ENCODE measurements at places on chromosomes 11 and 22.

GRCh38 chr11:112057170-112057569 is 16.6 kb downstream of the PIH1D2 start:
- DNase-seq = no peak
- no peak overlapping the region for H3K4me3 ChIP-seq
- no peaks in the 10 kb centered on the region for H3K4me1 ChIP-seq
- H3K36me3 ChIP-seq = peaks cover 23% of the 10 kb centered on the region

DNA sequence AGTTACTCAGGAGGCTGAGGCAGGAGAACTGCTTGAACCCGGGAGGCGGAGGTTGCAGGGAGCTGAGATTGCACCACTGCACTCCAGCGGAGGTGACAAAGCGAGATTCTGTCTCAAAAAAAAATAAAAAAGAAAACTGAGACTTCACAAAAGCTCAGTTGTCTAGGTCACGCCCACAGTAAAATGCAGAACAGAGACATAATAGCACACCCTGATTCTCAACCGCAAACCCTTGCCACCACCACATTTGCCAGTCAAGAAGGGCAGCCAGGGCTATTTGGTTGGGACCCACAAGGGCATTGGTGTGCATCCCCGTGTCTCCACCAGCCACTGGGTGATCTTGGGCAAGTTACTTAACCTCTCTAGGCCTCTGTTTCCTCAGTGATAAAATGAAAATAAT is 25.4 kb downstream of the CREB3L1 start:
- no peak for DNase-seq
- H3K27ac ChIP-seq = no peak overlapping the region
- no peak overlapping the region for H3K4me3 ChIP-seq
- H3K27me3 ChIP-seq = no peaks in the 10 kb centered on the region

DNA sequence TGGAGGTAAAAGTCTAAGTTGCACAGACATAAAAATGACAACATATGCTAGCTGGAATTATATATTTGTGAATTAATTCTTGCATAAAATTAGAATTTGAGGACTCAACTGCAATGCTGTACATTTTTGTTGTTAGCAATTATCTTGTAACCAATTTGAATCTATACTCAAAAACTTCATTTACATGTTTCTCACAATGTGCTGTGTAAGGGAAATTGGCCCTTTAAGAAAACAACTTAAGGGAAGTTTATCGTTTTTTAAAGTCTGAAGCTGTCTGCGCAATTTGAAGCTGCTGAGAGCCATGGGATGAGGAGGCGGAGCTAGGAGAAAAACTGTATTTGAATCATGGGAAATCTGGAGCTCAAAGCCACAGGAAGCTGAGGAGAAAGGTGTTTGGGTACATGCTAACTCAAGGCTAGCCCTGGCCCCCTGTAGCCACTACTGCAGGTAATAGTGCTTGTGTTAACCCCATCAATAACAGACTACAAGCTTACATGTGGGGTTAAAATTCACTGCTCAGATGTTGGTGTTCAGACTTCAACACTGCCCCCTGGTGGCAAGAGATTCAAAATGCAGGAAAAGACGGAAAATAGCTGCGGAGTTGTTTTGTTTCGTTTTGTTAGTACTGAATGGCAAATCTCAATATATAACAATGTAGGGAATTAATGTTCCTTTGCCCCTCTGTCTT is 126.1 kb downstream of the BRD1 start:
- DNase-seq = no peak
- no peaks in the 10 kb centered on the region for H3K4me1 ChIP-seq
- no peaks in the 10 kb centered on the region for H3K27me3 ChIP-seq

- peaks cover 15% of the 10 kb centered on the region for H3K4me1 ChIP-seq
- peaks cover 2% of the 10 kb centered on the region for H3K27me3 ChIP-seq
- no peak for DNase-seq
- peak overlapping the region; percentile 89 for H3K4me3 ChIP-seq
Measured at GRCh38 chr11:68211546-68211945, 1.6 kb downstream of the KMT5B start.

- peak overlapping the region; percentile 40 for H3K4me3 ChIP-seq
- no peaks in the 10 kb centered on the region for H3K27me3 ChIP-seq
- no peak overlapping the region for H3K27ac ChIP-seq
- DNase-seq = peak; percentile 24
- peaks cover 8% of the 10 kb centered on the region for H3K4me1 ChIP-seq
Measured at GRCh38 chr11:93849751-93850593, 446 bp downstream of the VSTM5 start.

DNA sequence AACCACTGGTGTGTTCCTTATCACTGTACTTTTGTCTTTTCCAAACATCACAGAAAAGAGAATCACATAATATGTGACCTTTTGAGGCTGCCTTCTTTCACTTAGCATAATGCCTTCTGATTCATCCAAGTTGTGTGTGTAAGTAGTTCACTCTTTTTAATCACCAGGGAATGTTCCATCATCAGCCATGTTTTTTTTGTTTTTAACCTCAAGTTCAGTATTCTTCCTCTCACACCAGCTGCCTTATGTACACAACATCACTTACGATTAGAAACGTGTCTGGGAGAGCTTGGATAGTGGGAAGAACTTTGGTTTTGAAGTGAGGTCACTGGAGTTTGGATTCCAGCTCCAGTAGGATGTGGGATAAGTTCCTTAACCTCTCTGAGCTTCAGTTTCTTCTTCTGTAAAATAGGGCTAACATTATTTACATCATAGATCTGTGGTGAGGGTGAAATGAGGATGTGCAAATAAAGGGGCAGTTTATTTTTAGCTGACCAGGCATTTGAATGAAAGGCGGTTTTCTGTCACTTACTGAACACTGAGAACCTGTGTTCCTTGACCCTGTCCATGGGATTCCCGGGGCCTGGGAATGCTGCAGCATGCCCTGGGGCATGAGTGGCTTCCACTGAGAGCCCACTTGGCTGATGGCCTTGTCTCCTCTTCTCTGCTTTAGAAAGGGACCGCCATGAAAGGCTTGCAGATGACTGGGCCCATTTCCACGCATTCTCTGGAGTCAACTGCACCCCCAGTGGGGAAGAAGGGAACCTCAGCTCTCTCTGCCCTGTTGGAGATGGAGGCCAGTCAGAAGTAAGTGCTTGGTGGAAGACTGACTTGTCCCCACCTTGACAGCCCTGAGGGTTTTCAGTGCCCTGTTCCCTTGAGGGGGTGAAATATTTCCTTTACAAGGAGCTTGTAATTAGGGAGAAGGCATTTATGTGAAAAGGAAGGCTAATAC is 92.6 kb downstream of the DEPDC5 start:
- peaks cover 4% of the 10 kb centered on the region for H3K4me1 ChIP-seq
- DNase-seq = peak; percentile 90
- no peaks in the 10 kb centered on the region for H3K27me3 ChIP-seq
- no peak overlapping the region for H3K4me3 ChIP-seq
- H3K27ac ChIP-seq = peak overlapping the region; percentile 19
- H3K36me3 ChIP-seq = peaks cover 2% of the 10 kb centered on the region

DNA sequence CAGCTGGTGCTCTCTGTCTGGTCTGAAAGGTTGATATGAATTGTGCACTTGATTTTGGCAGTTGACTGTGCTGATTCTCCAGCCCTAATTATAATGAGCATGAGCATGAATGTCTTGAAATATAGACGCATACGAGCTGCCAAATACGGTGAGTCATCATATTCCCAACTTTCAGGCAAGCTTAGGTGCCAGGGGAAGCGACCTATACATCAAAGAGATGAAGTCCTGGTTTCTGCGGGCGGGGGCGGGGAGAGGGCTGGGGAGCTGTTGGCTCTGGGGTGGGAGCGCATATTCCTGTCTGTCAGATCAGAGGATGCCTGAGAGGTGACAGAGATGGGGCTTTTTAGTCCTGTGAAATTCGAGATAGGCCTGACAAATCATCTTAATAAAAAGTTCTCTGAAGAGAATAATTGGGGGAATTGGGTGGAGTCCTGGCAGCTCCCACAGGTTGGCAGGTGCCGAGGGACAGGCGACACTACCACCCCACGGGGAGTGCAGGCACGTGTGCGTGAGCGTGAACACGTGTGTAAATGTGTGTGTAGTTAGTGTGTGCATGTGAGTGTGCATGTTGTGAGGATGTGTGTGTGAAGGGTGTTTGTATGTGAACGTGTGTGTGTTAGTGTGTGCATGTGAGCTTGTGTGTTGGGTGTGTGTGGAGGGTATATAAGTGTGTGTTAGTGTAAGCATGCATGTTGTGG is 865.3 kb downstream of the TBC1D22A start:
- no peak overlapping the region for H3K27ac ChIP-seq
- no peaks in the 10 kb centered on the region for H3K4me1 ChIP-seq
- no peak for DNase-seq
- H3K27me3 ChIP-seq = no peaks in the 10 kb centered on the region
- no peaks in the 10 kb centered on the region for H3K36me3 ChIP-seq
